ENCODE measurements at places on chromosomes 7 and 10.

- no peak for DNase-seq
Measured at GRCh38 chr7:13321316-13321715, 633.9 kb downstream of the ARL4A start.

- DNase-seq: no peak
Measured at GRCh38 chr10:108757946-108758345, 1165.4 kb downstream of the XPNPEP1 start.

- no peak for DNase-seq
Measured at GRCh38 chr7:98958968-98959367, 80.6 kb downstream of the TRRAP start.

- DNase-seq: no peak
Measured at GRCh38 chr7:55423891-55424290, 58.8 kb downstream of the LANCL2 start.

DNA sequence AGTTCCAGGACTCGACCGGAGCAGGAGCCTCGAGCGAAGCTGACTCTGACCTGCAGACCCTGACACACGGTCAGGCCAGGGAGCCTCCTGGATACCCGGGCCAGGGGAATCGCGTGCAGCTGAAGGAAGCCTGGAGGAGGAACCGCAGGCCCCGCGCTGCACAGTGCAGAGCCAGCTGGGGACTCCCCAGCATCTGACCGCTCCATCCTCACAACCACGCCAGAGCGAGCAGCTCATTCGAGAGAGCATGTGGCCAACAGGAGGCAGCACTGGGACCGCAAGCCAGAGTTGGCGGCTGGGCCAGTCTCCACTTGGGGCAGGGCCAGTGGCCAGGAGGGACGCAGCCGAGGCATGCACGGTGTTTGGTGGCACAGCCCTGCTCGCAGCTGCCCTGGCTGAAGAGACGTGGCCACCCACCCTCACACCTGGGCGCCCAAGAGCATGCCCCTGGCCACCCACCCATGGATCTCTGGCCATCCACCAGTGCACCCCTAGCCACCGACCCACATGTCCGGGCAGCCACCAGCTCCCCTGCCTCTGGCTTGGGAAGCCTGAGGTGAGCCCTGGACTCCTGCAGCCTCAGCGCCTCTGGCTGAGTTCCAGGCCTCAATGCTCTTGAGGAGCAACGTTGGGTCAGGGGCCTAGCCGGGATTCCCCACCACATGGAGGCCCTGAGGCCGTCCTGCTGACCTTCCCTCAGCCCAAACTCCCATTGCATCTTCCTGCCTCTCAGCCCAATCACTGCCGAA lies 213.9 kb downstream of the ELFN1 start:
- peak; percentile 9 for DNase-seq

GRCh38 chr7:12291870-12292269 lies 80.8 kb downstream of the TMEM106B start:
- no peak for DNase-seq

GRCh38 chr10:5078547-5079180 lies 15.6 kb upstream of the AKR1C3 start:
- no peak for DNase-seq

DNA sequence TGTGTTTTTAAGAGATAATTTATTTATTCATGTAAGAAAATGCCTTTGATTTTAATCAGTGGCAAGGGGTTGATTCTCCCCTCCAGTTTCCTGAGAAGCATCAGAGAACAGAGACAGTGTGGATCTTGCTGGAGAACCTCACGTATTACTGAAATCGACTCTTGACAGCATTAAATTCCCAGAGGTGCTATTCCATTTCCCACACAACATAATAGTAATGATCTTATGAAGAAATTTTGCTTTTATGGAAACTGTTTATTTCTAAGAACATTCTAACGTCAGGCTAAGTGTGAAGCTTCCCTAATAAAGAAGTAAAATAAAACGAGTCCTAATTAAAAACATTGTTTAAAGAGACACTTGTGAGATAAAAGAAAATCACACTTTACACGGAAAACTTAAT lies 293.1 kb upstream of the NRP1 start:
- no peak for DNase-seq

GRCh38 chr10:13632884-13633440 lies 46.2 kb downstream of the PRPF18 start:
- DNase-seq: no peak

DNA sequence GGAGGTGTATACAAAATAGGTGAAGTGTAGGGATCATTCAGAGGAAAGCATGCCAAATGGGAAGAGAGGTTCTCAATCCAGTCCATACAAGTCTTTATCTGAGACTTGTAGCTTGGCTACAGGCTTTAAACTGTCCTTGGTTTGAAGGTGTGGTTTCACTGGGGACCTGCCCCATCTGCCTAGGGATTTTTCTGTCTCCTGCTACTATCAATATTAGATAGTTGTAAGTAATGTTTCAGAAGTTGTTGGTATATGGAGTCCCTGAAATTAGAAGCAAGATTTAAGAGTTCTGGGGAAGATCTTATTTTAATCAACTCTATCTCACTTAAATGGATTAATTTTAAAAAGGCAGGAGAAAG lies 100.9 kb downstream of the ANKRD7 start:
- DNase-seq: no peak

DNA sequence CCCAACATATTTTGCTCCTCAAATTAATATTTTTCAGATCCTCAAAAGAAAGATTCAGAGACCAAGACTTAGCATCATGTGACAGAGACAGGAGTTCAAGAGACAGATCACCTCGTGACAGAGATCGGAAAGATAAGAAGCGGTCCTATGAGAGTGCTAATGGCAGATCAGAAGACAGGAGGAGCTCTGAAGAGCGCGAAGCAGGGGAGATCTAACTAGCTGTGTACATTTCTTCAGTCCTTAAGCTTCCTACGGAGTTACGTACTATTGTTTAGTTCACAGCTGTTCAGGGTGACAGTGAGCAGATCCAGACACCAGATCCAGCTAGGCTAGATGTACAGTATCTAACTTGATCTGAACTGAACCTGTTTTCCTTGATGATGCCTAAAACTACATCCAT lies 61.3 kb downstream of the KLRG2 start:
- DNase-seq: no peak

DNA sequence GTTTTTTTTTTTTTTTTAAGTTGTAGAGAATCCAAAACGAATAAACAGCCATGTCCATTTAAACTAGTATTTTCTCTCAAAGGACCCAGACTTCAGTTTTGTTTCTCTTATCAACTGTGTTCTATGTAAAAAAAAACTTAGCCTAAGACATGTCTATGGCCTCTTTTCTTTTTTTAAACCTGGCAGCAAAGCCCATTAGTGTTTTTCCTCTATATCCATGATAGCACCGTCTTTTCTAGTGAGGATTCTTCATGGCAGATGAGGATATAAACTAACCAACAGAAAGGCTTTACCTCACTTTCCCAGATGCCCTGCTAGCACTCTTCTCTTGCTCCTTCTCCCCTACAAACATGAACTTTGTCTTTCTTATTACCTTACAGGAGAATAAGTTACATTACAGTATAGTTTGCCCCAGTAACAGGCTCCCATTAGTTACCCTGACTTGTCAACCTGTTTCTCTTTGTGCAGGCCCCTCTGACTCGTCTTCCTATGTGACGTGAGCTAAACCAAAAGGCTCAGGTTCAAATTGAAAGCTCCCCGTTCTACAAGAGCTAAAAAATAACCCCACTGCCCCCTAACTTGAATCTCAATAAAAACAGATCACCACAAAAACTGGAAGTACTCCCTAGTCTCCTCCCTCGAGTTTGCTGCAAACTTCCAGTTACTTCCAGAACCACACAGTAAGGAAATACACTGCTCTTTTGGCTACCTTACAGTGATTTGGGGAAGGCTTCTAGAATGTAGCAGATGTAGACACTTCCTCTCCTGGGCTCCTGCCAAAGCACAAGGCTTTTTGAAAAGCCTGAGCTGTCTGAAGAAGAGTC lies 20.1 kb downstream of the P4HA1 start:
- peak; percentile 33 for DNase-seq

GRCh38 chr10:61138708-61139591 lies 195.0 kb upstream of the RHOBTB1 start:
- DNase-seq: no peak

- no peak for DNase-seq
Measured at GRCh38 chr10:52636874-52637273, 135.7 kb downstream of the MBL2 start.

- no peak for DNase-seq
Measured at GRCh38 chr7:49803812-49804211, 30.4 kb downstream of the VWC2 start.

DNA sequence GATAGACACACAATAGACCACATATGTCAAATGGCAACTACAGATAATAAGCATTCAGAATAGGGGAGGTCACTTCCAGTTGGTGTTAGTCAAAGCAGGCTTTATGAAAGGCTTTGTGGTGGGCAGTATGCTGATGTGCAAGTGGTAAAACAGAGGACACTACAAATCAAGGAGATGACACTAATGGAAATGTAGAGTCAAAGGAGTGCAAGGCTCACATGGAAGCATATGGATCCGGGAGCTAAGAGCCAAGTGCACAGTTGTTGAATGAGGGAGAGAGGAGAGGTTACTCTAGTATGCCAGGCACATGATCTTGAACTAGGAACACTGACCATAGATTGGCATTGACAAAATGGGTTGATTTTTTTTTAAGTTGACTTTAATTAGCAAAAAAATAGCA lies 62.7 kb downstream of the GRM3 start:
- no peak for DNase-seq

DNA sequence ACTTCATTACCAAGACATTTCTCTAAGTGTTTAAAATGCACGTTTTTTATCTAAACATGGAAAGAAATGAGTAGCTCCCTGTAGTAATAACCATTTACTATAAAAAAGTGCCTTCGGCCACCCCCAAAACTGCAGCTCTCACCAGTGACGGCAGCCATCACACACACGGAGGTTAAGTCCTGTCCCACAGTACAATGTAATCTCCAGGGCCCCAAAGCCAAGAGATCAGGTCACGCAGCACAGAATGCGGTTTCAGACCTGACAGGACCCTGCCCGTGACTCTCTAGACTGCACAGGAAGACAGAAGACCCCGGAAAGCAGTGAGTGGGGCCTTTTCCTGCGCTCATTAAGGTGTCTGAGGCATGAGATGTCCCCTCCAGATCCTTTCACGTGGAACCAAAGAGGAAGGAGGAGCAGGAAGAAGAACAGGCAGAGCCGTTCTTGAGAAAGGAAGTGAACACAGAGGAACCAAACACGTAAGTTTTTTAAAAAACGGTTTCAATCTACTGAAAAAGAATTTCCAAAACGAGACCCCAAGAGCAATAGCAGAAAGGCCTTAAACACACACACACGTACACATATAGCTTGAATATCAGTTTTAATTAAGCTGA lies 125.7 kb downstream of the ZMYND11 start:
- DNase-seq: no peak

GRCh38 chr7:20777377-20778062 lies 9.2 kb downstream of the SP8 start:
- no peak for DNase-seq

DNA sequence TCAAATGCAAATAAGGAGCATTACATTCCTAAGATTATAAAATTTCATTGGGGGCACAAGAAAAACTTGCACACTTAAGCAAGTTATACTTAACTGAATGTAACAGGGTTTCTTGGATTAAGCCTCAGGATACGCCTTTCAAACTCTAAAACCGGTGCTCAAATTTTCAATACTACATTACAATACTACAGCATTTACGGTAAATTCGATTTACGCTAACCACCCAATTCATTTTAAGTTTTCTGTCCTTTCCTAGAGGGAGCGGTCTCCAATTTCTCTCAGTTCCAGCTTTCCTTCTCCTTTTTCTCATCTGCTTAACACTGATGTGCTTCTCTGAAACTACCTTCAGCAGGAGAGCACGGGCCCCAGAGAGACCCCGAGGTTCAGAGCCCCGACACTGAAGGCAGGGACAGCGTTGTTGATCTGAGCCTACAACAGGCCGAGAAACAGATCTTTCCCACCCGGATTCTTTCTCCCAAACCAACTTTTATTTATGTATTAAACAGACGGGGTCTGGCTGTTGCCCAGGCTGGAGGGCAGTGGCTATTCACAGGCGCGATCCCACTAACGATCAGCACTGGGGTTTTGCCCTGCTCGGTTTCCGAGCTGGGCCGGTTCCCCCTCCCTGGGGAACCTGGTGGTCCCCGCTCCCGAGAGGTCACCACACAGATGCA lies 798 bp downstream of the ZNF425 start:
- no peak for DNase-seq

- DNase-seq: no peak
Measured at GRCh38 chr7:125547505-125547904, 617.9 kb upstream of the POT1 start.

GRCh38 chr7:131861620-131862346 lies 305.4 kb upstream of the PODXL start:
- no peak for DNase-seq

DNA sequence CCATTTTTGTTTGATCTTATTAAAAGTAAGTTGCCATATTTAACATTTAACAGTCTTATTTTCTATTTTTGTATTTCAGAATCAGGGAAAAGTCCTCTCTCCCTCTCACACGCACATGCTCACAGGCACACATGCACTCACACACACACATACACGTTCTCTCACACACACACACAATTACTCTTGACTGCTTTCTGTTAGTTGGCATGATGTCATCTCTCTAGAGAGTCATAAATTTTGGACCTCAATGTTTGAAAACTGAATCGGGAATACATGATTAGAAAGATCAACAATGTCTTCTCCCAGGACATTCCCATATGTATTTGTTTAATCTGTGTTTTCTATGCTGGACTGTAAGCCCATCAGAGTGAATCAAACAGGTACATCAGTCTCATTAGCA lies 165.7 kb upstream of the AHR start:
- DNase-seq: no peak

DNA sequence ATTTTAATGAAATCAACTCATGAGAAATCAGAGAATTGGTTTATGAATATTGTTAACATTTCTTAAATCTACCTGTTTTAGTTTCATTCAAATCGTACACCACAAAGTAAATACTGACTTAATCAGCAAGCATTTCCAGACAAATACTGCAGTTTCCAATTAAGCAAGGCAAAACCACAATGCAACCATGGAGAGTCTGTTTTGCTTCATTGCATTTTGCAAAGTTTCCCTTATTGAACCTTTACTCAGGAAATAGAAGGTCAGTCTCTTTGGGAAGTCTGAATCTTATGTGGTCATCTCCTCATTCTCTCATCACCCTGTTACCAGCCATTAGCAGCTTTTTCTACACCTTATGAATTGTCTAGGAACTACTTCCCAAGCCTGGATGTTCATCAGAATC lies 400.5 kb downstream of the IPMK start:
- no peak for DNase-seq

DNA sequence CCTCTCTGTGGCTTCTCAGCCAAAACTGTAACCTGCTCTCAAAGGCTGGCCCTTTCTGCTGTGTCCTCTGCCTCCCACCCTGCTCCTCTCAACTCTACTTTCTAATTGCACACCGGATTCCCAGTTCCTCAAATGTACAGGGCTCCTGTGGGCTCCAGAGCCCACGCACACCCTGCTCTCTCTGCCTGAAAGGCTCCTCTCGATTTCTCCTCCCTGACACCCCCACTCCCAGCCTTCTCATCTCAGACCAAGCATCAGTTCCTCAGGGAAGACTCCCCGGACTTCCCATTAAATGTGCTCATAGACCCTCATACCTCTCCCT lies 111.7 kb upstream of the STEAP1B start:
- no peak for DNase-seq

DNA sequence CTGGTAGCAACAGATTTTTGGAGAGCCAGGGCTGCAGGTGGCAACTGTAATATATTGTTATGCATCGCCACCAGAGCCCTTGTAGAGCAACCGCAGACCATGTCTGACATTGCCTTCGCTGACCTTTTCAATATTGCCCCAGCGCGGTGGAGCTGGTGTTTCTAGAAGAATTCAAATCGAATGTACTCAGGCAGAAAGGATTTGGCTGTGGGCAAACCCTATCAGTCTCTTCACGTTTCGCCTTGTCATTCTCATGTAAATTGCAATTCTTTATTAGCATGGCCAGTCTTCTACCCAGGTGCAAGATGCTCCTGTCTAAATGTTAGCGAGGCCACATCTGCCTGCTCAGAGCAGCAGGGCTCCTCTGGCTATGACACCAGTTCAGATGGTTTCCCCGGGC lies 490.2 kb upstream of the AUTS2 start:
- DNase-seq: no peak
